Right lobe of liver (tissue), 6 donors: ENCODE measurements at places on chromosomes 3 and 15. TPM values are rescaled to one million over a fixed set of nuclear protein-coding genes. Genes with fewer than 3 reads are reported as not detected.

The SGO1 gene
- total RNA-seq: 0.66 TPM

The ALG1L2 gene
- not detected for total RNA-seq

The GASK1A gene
- 6.3 TPM for total RNA-seq

DNA sequence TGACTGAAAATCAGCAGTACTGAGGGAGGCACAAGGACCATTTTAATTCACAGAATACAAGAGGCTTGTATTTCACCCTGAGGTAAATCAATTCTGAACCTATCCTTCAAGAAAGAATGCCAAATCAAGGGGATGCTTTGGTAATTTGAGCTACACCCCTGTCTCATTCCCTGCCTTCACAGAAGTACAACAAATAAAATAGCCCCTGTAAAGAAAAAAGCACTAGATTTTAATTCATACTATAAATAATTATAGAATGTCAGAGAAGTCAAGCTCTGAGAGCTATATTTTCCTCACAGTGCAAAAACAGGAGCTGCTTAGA is 249.0 kb downstream of the ISL2 start:
- DNase-seq: no peak

GRCh38 chr3:83193526-83193925 is 1432.1 kb upstream of the GBE1 start:
- no peak for DNase-seq

DNA sequence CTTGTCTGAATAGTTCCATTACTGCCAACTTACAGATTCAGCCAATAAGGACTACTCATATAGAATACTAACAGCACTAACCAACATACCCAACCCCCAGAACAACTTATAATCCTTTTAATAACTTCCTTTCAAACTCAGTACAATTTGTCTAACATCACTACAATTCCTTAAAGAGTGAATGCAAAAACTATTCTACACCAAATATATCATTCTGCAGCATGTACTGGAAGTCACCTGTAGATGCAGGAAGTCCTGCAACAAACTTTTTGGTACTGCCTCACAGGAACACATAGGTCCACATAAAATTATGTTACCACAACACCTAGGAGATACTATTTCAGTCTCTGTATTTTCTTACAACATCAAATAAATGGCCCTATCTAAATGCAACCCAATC is 2.1 kb downstream of the CCNL1 start:
- DNase-seq: no peak

DNA sequence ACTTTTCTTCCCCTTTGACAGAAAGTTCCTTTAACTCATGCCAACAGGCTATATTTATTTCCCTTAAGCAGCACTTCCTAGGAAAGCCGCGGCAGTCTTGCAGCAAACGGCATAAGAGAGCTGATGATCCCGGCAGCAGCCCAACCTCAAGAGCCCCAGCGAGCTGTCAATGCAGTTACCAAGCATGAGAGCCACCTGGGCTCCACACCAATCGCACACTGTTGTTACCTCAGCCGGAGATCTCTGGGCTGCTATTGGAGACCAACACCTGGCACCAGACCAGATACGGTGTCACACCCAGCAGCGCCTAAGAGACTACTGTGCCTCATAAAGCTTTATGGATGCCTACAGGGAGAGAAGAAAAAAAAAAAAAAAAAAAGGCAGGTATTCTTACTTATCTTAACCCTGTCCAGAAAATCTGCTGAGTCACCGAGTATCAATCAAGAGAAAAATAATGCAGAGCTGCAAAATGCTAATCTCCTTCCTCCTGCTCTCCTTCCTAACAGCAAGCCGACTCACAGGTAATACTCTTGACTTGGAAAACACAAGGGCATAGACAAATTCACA is 11.7 kb downstream of the ABCC5 start:
- DNase-seq: no peak

GRCh38 chr3:12901623-12902045 is 60.3 kb upstream of the RPL32 start:
- peak; percentile 29 for DNase-seq

GRCh38 chr15:68517285-68517761 is 61.5 kb upstream of the CORO2B start:
- no peak for DNase-seq

DNA sequence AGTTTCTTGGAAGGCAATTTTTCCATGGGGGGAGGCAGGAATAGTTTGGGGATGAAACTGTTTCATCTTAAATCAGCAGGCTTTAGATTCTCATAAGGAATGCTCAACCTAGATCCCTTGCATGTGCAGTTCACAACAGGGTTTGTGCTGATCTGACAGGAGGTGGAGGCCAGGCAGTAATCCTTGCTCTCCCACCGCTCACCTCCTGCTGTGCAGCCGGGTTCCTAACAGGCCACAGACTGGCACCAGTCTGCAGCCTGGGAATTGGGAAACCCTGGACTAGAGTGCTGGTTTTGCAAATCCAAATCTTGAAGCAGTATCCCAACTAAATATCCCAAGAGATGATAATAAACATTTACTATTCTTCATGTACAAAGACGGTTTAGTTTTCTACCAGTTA is 256.3 kb upstream of the TMCO5A start:
- no peak for DNase-seq

- no peak for DNase-seq
Observed at GRCh38 chr3:140733623-140734022, 55.8 kb downstream of the TRIM42 start.
